ENCODE measurements at places on chromosomes 7 and 10. TPM values are rescaled to one million over a fixed set of nuclear protein-coding genes. Genes with fewer than 3 reads are reported as not detected.

DNA sequence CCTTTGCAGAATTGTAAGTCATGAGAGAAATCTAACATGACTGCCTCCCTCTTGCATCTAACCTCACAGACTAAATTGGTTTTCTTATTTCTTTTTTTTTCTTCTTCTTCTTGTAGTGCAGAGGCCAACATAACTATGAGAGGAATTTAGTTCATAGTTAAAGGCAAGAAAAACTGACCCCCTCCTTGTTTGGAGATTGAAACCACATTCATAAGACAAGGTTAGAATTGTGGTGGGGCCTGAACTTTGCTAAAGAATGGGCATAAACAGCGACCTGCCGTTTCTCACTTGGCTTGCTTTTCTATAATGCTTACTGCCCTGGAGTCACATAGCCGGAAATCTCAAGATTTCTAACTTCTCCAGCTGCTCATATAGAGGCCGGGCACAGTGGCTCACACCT is 2.4 kb upstream of the POLM start:
- DNase-seq: no peak

DNA sequence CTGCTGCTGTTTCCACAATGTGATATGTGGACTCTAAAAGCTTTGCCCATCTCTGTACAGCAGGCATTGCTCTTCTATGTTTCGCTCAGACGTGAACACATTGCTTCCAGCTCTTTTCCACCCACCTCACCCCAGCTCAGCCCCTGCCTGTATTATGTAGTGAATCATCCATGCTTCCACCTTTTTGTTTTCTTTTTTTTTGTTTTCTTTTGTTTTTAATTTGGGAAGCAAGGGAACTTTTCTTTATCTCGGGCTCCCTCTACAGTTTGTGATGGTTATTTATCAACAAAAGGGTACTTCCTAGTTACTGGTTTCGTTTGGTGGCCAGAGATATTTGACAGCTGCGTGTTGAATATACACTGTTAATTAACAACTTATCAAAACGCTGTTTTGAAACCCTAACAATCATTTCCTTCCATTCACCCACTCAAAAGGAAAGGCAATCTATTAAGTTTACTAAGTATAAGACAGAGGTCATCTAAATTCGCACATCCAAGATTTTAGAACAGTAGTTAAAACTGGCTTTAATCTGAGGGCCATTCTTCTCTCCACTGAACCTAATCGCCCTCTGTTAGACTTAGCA is 127.9 kb upstream of the STK17A start:
- no peak for DNase-seq

DNA sequence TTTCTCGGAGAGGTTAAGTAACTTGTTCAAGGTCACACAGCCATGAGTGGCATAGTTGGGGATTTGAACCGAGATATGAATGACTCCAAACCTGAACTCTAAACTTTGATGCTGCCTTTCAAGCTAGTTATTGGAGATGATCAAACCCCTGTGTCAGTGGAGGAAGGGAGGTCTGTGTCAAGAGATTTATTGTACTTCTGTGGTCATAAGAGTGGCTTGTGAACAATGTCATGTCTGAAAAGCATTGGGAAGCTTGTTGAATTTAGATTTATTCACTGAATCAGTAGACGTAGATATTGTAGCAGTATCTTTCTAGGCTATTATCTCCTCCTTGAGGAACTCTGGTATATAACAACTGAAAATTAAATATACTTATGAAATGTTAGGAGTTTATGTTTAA is 27.3 kb downstream of the SNX10 start:
- no peak for DNase-seq

DNA sequence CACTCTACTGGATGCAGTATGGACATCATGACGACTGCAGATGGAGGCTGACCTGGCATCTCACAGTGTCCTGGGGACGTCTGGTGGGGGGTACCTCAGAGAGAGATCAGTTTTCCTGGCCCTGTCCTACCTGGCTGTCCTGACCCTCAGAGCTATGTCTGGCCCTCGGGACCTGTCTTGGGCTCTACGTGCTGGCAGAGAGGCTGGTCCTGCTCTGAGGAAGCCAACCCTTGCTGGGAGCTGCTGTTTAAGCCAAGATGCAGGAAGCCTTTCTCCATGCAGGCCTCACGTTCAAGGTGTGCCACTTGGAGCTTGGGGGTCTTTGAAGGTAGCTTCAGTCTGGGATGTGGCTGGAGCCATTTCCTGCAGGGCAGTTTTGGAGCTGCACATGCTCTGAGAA is 42.1 kb upstream of the CXCL12 start:
- no peak for DNase-seq

DNA sequence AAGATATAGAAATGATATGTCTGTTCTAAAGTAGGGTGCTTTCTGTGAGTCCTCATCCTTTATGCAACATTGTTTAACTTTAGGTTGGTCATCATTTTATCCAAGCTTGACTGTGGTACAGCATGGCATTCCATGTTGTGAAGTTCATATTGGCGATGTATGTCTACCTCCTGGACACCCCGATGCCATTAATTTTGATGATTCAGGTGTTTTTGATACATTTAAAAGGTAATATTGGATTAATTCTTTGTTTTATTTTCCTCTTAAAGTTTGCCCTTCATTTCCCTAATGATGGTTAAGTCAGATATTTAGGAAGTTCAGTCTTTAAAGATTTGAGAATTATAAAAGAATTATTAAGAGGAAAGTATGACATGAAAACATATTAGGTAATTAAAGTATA is 21.3 kb downstream of the HBP1 start:
- no peak for DNase-seq

- no peak for DNase-seq
These were observed 3.8 kb upstream of the NRCAM start for GRCh38 chr7:108459922-108460551.

DNA sequence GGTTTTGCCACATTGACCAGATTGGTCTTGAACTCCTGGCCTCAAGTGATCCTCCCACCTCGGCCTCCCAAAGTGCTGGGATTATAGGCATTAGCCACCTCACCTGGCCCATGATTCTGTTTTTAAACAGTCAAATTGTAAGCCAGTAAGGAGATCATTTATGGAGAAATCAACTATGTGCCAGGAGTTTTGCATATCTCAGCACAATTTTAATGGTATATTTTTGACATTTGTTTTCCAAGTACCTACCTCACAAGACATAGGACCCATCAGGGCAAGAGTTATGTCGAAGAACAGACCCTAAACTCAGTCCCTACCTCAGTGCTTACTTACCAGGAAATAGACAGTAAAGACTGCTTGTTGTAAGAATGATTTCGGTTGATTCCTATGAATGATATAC is 173.3 kb upstream of the TNS3 start:
- no peak for DNase-seq

DNA sequence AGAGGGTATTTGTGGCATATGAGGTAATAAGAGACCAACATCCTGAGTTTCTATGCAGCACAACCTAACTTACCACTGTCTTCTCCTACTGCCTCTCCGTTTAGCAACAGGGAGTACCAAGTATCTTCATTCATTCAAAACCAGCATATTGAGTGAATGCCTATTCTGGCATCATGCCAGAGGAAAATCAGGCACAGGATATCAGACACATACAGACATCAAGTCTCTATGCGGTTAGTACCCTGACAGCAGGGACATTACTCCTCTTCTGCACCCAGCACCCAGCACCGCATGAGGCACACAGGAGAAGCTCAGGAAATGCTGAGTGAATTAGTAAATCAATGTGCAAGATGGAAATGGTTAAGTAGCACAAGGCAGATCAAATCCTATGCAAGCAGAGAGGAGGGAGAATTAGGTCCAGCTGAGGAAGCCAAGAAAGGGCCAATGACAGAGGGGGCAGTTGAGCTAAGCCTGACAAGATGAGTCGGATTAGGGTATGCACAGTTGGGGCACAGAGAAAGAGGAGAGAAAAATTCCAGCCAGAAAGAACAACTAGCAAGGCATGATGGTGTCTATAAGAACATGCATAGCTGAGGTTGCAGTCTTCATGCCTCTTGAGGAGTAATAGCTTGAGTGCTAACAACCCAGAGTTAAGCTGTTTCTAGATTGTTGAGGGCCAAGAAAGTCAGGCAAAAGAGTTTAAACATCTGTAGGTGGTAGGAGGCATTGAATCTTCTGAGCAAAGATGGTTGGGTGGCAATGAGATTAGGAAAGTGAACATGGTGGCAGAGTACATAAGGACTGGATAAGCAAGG is 146.0 kb downstream of the PLXNA4 start:
- no peak for DNase-seq

DNA sequence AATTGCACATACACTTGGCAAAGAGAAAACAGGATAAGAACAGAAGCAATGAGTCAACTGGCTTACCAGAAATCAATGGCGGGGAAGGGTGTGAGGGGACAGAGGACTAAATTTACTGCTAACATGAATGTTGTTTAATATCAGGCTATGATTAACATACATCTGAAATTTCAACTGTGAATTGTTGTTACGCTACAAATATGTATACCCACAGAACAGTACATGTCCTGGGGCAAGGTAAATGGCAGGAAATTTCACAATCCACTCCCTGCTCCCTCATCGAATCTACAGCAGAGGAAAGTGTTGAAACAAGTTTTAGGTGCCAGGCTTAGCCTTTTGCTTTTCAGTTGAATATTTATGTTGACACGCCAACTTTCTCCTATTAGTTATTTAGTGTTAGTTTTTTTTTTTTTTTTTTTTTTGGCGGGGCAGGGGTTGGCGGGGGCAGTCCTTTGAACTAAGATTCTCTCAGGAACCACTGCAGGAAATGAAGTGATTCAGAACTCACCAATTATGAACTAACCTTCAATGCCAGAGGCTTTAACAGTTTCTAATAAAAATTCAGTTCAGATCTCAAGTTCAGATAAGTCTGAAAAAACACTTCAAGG is 99.0 kb downstream of the UBE2H start:
- DNase-seq: no peak

GRCh38 chr10:7932301-7933036 is 114.2 kb downstream of the TAF3 start:
- DNase-seq: no peak

NRG3 gene
- not detected for total RNA-seq

AOC1 gene
- not detected for total RNA-seq

OPN4 gene
- not detected for total RNA-seq

ENO4 gene
- total RNA-seq: not detected

HMX2 gene
- not detected for total RNA-seq

ABCF2 gene
- total RNA-seq: 95.1 TPM
